Hair follicle dermal papilla cell (primary cell): ENCODE measurements at places on chromosomes 4 and X. TPM values are rescaled to one million over a fixed set of nuclear protein-coding genes. Genes with fewer than 3 reads are reported as not detected.

GPR34 gene
- not detected in 2 replicates for total RNA-seq

GRID2 gene
- under 0.01 TPM in 2 replicates for total RNA-seq

CPLX1 gene
- total RNA-seq, result not detected in 2 replicates

SMIM43 gene
- 6.0 and 6.6 TPM in 2 replicates for total RNA-seq

COL4A6 gene
- 0.16 and 0.36 TPM in 2 replicates for total RNA-seq

XAGE2 gene
- total RNA-seq, result 0.49 TPM in 1 of 2 replicates, not detected in the other

ENPEP gene
- total RNA-seq, result 0.12 and 1.1 TPM in 2 replicates

MUC7 gene
- not detected in 2 replicates for total RNA-seq

DCAF8L2 gene
- not detected in 2 replicates for total RNA-seq

ZCCHC18 gene
- total RNA-seq, result 0.12 and 0.16 TPM in 2 replicates

POF1B gene
- not detected in 2 replicates for total RNA-seq

PAGE4 gene
- not detected in 2 replicates for total RNA-seq

IGFBP7 gene
- total RNA-seq, result 293 and 375 TPM in 2 replicates

TMPRSS11A gene
- total RNA-seq, result not detected in 2 replicates

CLNK gene
- not detected in 2 replicates for total RNA-seq

PRKG2 gene
- 0.16 and 0.49 TPM in 2 replicates for total RNA-seq

PABPC1L2A gene
- not detected in 2 replicates for total RNA-seq

APELA gene
- total RNA-seq, result 2.4 and 2.9 TPM in 2 replicates

HPGDS gene
- not detected in 2 replicates for total RNA-seq

IL2 gene
- not detected in 2 replicates for total RNA-seq
